ENCODE measurements at places on chromosomes 2 and 18.

- no peak for DNase-seq
Observed at GRCh38 chr18:78621141-78621755, 358.4 kb upstream of the SALL3 start.

GRCh38 chr18:74951165-74951760, 257.7 kb downstream of the PTGR3 start:
- DNase-seq = peak; percentile 19

- no peak for DNase-seq
Observed at GRCh38 chr2:31234683-31235503, 941 bp downstream of the EHD3 start.

DNA sequence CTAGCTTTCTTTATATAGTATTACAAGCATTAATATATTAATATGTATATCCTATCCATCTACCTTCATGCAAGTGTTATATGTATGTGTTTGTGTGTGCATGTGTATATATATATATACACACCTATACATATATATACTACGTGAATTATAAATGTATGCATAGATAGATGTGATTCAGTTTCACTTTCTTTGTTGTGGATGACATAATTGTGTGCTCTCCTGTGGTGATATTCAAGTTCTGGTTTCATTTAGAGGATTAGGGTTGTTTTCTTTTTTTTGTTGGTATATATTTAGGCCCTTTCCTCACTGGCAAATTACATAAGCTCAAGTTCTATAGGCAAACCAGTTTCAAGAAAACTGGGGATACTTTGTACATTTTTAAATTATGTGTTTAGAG, 225.7 kb upstream of the FANCL start:
- no peak for DNase-seq

GRCh38 chr2:29398384-29399237, 283.4 kb downstream of the CLIP4 start:
- no peak for DNase-seq

- no peak for DNase-seq
Observed at GRCh38 chr2:171289316-171289715, 128.6 kb upstream of the TLK1 start.

- DNase-seq = peak; percentile 52
Observed at GRCh38 chr2:118309946-118310680, 221.8 kb downstream of the INSIG2 start.

DNA sequence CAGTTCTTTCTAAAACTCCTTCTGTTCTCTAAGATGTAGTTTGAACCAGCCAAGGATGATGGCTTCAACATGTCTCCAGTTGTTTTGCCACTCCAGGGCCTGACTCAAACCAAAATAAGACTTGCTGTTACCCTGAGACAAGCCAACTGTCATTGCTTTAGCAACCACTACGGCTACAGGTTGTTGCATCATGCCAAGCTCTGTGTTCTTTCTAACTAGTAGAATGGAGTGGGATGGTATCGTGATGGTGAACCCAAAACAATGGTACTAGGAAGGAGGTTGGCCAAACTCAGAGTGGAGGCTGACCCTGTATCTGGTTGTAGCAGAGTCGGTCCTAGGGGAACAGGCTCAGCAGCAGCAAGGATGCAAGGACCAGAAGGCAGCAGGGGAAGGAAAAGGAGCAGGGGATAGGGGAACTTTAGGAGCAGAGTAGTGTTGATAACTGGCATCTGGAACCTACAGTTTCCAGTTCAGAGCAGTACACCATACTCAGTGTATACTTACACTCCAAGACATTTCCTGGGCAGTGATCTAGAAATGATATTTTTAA, 51.6 kb downstream of the PDK1 start:
- DNase-seq = no peak

All from activated CD4-positive, alpha-beta T cell treated with anti-CD3 and anti-CD28 coated beads, Interleukin-2, amount 50 U/mL, for 16 hours (primary cell).